ENCODE measurements at places on chromosomes 7 and 10.

DNA sequence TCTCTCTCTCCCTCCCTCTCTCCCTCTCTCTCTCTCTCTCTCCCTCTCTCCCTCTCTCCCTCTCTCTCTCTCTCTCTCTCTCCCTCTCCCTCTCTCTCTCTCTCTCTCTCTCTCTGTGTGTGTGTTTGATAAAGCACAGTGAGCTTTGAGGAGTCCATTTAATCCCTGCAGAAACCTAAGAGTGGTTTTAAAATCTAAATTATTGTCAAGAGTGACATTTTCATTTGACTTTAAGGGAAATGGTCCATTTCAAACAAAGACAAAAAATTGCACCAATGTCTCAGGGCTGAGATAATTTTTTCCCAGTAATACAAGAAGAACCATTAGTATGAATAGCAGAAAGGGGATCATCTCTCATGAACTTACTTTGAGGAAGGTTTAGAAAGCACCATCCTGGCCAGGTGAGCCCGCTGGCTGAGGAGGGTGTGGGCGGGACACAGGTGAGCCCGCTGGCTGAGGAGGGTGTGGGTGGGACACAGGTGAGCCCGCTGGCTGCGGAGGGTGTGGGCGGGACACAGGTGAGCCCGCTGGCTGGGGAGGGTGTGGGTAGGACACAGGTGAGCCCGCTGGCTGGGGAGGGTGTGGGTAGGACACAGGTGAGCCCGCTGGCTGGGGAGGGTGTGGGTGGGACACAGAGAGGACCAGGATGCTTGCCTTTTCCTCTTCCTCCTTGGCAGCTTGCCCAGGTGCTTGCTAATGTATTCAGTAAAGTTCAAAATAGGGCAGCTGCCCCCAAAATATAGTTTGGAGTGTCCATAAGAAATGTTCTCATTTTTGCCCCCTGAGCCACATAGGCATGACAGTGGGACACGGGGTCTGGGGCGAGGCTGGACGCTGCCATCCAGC, 125.0 kb downstream of the DNAJB6 start:
- no peak for DNase-seq

DNA sequence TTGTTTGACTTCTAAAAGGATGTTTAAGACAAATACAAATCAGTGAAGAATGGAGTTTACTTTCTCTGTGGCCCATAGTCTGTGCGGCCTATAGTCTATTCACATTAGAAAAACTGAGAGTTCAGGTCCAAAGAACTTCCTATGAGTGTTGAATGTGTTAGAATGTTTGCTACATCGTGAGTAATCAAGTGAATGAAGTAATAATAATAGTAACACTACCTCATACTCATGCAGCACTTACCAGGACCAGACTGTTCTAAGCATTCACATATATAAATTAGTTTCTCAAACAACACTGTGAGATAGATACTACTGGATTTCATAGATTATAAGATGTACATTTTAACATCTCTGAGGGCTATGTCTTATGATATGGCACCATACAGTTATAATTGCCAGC, 70.4 kb downstream of the RALA start:
- DNase-seq, result no peak

- DNase-seq, result no peak
These were observed 137.6 kb upstream of the PLXNA4 start for GRCh38 chr7:132713893-132714292.

DNA sequence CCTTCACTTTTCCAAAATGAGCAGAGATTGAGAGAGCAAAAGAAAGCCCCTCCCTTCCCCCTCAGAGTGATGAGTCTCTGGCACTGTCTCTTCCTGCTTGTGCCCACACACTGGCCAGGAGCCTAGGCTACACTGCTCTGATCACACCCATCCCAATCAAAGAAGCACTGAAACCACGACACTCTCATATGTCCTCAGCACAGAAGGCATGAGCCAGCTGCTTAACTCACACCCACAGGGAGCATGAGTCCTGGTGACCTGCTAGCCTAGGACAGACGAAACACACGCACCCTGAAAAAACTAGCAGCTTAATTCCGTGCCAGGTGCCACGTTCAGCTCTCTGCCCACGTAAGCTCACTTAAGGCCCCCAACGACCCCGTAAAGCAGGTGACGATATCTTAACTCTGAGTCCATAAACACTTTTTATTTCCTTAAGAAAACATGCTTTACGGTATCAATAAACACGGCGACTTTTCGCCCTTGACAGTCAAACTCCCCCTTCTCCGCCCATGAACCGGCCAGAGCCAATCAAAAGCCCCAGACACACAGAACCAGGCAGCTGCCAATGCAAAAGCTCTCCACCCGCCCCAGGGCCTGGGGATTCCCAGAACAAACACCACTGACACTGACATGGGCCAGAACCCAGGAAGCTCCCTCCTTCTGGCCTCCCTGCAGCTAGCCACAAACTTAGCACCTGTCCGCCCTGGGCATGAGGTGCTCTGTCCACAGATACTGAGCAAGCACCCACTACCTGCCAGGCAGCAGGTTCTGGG, 69.0 kb downstream of the TNRC18 start:
- no peak for DNase-seq

- DNase-seq, result no peak
These were observed 309.7 kb upstream of the NFE2L3 start for GRCh38 chr7:25842201-25842733.

GRCh38 chr10:3757638-3758490, 27.1 kb downstream of the KLF6 start:
- DNase-seq, result no peak

DNA sequence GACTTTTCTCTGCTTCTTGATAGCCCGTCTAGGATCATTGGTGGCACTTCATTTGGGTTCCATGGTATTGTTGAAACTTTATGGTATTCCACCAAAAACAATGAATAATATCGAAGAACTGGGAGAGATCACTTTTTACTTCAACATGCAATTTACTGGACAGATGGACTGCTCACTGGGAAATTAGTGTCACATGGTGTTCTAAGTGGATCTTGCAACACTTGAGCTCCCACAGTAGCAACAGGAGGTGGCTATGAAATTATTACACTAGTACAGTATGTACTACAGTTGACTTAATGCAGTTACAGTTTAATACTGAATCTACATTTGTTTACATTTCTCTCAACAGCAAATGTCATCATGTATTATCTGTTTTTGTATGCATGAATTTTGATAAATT, 997.3 kb downstream of the REEP3 start:
- no peak for DNase-seq

GRCh38 chr10:7424315-7424714, 13.5 kb upstream of the SFMBT2 start:
- DNase-seq, result no peak

DNA sequence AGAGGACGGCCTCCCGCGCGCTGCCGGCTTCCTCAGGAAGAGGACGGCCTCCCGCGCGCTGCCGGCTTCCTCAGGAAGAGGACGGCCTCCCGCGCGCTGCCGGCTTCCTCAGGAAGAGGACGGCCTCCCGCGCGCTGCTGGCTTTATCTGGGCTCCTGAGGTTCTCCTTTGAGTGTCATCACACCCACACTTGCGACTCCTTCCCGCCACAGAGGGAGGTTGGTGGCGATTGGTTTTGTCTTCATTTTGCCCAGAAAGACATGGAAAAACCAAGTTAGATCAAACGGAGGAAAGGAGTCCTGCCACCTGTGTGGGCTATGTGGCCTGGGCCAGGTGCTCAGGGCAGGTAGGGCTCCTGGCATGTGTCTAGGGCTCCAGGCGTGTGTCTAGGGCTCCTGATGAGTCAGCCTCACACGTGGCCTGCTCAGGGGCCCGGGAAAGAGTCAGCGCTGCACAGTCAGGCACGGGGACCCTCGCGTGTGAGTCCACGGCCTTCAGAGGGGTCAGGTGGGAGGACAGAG, 138.0 kb downstream of the VIPR2 start:
- DNase-seq, result no peak

DNA sequence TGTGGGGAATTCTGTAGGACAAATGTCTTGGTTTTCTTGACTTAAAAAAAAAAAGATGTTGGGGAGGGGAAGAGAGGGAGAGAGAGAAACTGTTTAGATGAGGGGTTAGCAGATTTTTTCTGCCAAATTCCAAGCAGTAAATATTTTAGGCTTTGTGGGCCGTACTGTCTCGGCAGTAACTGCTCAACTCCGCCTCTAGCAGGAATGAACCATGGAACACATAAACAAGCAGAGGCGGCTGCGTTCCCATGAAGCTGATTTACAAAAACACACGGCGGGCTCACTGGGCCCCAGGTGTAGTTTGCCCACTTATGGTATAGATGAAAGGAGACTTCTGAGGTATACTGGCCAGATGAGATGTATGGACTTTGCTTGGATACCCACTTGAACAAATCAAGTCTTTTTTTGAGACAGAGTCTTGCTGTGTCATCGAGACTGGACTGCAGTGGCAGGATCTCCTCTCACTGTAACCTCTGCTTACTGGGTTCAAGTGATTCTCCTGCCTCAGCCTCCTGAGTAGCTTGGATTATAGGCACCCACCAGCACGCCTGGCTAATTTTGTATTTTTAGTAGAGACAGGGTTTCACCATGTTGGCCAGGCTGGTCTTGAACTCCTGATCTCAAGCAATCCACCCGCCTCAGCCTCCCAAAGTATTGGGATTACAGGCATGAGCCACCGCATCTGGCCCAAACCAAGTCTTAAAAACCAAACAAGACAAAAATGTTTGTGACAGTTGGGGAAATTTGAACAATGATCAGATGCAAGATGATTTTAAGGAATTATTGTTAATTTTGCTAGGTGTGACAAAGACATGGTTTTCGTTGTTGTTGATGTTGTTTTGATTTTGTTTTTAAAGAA, 9.7 kb upstream of the ADAMTS14 start:
- no peak for DNase-seq

- DNase-seq, result no peak
These were observed 56.6 kb upstream of the STEAP4 start for GRCh38 chr7:88363249-88363648.

GRCh38 chr10:974785-975074, 13.5 kb upstream of the GTPBP4 start:
- DNase-seq, result no peak

GRCh38 chr7:88689821-88690220, 69.7 kb upstream of the ZNF804B start:
- DNase-seq, result no peak

DNA sequence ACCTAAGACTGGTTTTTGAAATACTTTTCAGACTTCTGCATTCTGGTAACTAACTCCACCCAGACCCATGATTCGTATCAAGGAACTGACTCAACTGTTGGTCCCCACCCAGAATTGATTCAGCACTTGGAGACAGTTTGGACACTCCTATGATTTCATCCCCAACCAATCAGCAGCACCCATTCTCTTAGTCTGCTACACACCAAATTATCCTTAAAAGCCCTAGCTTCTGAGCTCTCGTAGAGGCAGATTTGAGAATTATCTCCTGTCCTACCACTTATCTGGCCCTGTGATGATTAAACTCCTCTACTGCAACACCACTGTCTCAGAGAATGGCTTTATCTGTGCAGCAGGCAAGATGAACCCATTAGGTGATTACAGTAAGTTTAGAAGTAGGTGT, 7.7 kb upstream of the GSTO1 start:
- DNase-seq, result no peak

- peak; percentile 88 for DNase-seq
These were observed 61.0 kb downstream of the NRP1 start for GRCh38 chr10:33273295-33274002.

GRCh38 chr10:49053053-49053997, 62.0 kb downstream of the VSTM4 start:
- no peak for DNase-seq

DNA sequence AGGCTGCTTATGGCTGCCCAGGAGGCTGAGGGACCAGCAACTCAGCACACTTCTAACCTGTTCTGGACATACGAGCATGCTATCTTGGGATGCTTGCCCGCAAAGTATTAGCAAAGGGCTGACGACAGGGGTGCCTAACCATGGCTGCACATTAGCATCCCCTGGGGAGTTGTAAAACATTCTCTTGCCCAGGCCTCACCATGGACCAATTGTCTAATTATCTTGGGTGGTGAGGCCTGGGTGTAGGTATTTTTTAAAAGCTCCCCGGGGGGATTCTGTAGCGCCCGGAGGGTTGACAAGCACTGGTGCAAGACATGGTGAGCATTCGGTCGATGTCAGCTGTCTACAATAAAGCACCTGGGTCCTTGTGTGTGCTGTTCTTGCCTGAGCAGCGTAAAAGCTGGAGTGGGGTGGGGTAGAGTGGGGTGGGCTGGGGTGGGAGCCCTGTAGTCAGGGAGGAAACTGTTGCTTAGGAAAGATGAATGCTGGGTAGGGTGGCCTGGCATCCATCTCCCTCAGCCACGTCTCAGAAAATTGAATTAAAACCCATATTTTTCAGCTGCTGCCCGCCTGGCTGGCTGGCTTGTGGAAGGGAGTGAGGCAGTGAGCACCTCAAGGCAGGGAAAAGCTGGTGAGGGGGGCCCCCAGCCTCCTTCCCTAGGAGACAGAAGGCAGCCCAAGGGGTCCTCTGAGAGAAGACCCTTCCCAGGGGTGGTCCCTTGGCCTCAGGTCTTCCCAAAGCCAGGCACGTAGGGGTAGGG, 2.9 kb upstream of the ADCYAP1R1 start:
- DNase-seq, result no peak

- no peak for DNase-seq
These were observed 14.7 kb downstream of the BTBD16 start for GRCh38 chr10:122285506-122286444.

DNA sequence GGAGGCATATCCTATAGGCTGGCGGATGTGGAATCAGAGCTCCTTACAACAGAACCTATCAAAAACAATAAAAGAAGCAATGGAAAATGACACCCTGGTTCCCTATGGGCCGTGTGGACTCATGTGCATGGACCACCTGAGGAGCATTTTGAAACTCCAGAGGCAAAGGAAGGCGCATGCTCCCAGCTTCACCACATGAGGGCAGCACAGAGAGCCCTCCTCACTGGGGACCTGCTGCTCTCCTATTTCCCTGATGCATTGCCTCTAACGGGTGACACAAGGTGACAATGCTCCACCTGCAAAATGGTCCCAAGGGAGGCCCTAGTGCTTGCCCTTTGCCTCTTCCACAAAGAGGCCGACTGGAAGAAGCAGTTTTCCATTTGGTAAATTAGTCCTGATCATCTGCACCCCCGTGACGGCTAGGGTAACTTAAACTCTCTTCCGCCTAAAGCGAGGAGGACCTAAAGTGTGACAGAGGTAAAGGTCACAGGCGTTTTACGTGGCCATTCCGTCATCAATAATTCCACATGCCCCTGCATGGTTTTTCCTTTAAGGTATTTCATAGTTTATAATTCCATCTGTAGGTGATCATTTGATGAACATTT, 67.7 kb downstream of the GPAM start:
- DNase-seq, result peak; percentile 5
